Left ventricle myocardium superior (tissue), 1 donor: ENCODE measurements at places on chromosomes 1 and 21. TPM values are rescaled to one million over a fixed set of nuclear protein-coding genes. Genes with fewer than 3 reads are reported as not detected.

GRCh38 chr1:30572192-30572591 is 151.2 kb downstream of the MATN1 start:
- DNase-seq, result no peak

GRCh38 chr1:230068952-230069684 is 2.1 kb downstream of the GALNT2 start:
- DNase-seq, result no peak

DNA sequence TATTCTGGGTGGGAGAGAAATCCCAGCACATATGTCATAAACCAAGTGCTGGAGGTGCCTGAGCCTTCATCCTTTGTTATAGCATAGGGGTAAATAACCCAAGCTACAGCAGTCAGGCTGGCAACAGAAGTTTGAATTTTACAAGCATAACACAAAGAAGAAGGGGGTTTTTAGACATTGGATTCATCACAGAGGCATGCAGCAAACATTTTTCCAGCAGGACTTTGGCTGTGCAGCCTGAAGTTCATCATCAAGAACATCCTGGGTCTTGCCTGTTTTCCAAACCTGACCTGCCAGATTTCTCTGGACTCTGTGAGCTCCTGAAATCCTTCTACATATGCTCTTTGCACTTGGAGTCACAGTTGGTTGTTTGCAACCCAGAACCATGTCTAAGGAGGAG is 16.2 kb downstream of the PTGER3 start:
- no peak for DNase-seq

Gene AMY2A
- not detected for total RNA-seq

- DNase-seq, result no peak
Observed at GRCh38 chr1:86706018-86706635, 1.8 kb downstream of the SH3GLB1 start.

- DNase-seq, result no peak
Observed at GRCh38 chr1:6485168-6486101, 6.0 kb downstream of the PLEKHG5 start.

Gene MAN1C1
- total RNA-seq, result 17.9 TPM

Gene CFHR5
- total RNA-seq, result not detected

- DNase-seq, result no peak
Observed at GRCh38 chr1:216216305-216216704, 206.9 kb downstream of the USH2A start.

DNA sequence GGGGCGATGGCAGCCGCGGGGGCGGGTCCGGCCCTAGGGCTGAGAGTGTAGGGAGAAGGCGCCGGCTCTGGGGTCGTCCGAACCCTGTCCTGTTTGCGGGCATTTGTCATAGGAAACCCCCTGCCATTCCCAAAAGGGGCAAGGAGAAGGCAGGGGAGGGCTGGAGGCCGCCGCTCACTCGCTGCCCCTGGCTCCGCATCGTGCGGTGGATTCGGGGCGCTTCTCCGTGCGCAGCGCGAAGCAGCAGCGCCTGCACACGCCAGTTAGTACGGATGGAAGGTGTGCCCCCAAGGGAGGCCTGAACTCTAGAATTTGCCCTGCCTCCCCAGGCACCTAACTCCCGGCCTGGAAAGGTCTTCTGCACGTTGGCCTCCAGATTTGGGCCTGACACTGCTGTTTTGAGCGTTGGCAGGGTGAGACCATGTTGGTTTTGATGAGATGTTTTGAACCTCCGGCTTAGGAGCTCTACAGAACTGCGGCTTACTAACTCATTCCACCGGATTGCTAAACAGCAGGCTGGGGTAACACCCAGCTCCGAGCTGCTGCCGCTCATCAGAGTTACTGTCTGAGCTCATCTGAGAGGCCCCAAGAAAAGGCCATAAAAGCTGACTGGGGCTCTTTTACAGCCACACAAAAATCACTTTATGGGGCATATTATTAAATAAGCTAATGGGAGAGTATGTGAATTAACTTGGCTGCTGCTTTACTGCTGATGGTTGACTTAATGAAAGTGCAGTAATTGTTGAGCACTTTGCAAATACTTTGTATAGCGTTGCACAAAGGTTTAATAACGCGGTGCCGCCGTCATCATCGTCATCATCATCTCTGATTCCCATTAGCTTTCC is 987 bp downstream of the GPR137B start:
- DNase-seq, result no peak

GRCh38 chr1:14955976-14956375 is 197.6 kb upstream of the TMEM51 start:
- no peak for DNase-seq

DNA sequence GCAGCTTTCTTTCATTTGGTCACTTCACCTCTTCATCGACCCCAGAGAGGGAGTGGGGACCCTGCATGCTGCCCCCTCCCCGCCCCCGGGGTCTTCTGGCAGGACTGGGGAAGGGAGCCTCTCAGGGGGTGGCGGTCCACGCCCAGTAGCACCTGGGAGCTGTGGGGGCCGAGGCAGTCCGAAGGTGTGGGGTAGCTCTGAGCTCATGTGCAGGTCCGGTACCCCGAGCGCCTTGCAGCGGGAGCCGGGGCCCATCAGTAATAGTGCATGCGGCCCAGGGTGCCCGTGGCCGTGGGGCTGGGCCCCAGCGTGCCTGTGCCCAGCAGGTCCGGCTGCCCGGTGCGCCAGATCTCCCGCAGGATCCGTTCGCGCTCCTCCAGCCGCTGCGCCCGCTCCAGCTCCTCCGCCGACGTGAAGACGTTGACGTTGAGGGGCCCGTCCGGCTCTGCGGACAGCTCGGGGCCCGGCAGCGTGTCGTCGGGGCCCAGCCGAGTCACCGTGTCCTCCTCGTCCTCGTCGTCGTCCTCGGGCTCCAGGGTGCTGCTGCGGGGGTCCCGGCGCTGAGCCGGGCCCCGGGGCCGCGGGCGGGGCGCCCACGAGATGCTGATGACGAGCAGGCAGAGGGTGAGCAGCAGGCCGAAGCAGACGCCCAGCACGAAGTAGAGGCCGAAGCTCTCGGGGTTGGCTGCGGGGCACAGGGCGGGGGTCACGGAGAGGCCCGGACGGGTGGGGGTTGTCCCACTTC is 1.2 kb downstream of the EVA1B start:
- DNase-seq, result peak; percentile 47

Gene GPR37L1
- total RNA-seq, result 0.07 TPM

DNA sequence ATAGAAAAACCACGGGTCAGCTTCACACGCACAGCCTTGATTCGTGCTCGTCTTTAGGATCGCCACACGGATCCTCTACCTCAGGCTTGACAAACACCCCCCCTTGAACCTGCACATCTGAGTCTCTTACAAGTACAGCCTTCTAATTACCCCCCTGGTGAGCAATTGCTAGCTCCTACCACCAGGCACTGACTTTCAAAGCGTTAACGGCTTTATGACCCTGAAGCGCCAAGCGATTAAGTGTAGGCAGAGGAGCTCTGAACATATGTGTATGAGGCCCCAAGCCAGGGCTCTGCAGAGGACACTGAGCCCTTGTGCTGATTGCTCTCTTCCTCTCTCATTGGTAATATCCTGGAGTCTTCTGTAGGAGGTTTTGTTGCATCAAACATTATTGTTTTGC is 55.7 kb upstream of the EPHA8 start:
- DNase-seq, result no peak

Gene GART
- total RNA-seq, result 33.4 TPM

Gene GLIS1
- not detected for total RNA-seq

DNA sequence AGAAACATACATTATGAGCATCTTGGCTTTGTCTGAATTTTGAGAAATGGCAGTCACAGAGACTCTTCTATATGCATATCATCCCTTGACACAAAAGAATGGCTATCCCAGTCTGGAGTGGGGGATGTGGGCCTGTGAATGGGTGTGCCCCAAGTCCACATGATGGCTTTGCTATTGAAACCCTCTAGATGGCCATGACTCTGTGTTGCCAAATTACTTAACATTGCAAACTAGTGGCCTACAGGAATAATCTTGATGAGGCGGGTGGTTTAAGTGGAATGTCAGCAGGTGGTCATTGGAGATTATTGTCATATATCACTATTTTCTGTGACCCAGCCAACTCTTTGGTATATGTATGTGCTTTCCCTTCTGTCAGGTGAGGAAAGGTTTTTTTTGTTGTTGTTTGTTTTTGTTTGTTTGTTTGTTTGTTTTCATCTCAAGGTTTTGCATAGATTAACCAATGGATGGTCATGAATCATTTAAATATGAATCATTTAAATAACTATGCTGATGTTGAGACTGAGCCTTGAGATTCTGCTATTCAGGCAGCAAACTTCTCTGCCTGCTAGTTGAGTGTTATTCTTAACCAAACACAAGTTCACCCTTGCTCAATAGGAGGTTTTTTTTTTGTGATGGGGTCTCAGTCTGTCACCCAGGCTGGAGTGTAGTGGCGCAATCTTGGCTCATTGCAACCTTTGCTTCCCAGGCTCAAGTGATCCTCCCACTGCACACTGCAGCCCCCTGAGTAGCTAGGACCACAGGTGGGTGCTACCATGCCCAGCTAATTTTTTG is 103.0 kb downstream of the NOS1AP start:
- DNase-seq, result no peak

DNA sequence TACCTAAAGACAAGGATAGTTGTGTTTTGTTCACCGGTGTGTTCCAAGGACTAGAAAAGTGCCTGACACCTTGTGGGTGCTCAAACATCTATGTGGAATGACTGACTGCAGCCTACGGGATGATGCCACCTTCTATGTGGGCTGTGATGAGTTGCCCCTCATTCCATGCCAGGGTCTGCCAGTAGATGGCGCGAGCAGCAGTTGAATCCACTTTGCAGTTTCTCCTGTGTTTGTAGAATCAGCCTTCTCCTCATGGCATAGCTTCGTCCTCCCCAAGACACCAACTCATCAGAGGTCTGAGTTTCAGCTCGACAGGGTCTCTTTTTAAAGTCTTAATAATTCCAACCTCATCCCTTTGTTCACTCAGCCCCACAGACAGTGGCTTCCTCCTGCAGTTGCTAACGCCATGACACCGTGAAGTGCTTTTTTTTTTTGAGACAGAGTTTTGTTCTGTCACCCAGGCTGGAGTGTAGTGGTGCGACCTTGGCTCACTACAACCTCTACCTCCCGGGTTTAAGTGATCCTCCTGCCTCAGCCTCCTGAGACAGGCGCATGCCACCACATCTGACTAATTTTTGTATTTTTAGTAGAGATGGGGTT is 133.7 kb downstream of the CAPN8 start:
- peak; percentile 53 for DNase-seq
